NCI-H510A (cell line): ENCODE measurements at places on chromosomes 5 and 9.

DNA sequence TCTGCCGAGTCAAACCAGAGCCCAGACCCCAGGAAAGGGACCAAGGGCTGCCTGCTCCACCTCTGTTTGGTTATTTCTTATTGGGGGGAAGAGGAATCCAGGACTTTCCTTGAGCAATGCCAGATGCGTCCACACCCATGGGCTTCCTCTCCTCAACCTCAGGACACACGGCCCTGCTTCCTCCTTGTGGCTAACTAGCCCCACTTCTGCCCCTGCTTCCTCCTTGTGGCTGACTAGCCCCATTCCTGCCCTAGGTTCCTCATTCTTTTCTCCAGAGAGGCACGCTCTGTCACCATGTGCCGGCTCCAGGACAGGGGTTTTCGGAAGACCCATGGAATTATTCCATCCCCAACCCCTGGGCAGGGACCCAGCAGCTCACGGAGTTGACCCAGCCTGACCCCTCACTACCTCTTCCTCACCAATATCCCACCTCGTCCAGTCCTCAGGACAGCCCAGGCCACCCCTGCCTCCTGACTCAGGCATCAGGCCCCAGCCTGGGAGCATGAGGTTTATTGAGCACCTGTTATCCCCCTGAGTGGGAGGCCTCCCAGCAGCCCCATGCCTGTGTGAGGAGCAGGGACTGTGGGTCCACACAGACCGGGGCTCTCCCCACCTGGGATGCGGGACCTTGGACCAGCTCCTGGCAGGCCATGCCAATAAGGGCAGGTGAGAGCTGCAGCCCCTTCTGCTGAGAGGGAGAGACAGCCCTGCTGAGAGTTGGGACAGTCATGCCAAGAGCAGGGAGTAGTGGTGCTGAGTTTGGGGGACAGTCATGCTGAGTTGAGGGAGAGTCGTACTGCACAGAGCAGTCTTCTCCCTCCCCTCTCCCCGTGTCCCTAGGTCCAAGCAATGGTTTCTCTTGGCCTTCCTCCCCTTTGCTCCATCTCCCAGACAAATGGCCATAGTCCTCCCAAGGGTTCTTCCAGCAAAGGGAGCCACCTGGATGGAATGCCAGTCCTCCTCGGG, 11.8 kb upstream of the FCN1 start:
- no peak for DNase-seq

- DNase-seq = peak; percentile 42
Observed at GRCh38 chr9:91948597-91949391, 1.2 kb downstream of the ROR2 start.

DNA sequence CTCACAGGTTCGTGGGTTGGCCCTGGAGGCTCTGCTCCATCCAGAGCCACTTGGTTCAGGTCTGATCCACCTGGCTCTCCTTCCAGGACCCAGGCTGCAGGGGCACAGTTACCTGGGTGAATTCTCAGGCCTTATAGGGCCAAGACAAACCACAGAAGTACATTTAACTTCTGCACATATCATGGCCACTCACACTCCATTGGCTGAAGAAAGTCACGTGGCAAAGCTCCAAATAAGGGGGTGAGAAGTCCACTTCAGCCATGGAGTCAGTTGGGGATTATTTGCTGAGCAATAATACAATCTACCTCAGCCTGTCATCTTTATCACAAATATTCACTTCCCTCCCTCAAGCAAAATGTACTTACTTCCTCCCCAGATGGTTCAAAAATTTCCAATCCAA, 83.6 kb downstream of the MACROH2A1 start:
- DNase-seq = no peak

DNA sequence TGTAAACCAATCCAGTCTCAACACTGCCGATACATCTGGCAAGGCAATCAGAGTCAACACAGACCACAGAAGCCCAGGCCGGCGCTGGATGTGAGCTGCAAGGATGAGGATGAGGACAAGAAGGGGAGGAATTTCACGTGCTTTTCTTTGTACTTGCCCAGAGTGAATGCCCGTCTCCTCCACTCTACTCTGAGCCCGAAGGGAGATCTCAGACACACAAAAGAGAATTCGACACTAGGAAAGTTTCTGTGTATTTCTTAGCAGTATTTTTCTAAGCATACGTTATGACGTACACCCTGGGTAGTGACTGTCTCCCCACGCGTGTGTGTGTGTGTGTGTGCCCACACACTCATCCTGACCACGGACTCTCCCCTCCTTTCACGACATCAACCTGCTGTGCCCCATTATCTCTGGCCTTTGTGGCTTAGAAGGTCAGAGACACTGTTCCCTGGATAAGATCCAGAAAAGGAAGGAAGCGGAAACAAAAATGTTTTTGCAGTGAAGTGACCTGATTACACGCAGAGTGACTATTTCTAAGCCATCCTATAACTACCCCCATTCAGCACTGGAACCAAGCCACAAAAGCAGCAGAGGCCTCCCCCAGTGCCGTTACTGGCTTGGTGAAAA, 227.3 kb upstream of the DAPK1 start:
- no peak for DNase-seq

DNA sequence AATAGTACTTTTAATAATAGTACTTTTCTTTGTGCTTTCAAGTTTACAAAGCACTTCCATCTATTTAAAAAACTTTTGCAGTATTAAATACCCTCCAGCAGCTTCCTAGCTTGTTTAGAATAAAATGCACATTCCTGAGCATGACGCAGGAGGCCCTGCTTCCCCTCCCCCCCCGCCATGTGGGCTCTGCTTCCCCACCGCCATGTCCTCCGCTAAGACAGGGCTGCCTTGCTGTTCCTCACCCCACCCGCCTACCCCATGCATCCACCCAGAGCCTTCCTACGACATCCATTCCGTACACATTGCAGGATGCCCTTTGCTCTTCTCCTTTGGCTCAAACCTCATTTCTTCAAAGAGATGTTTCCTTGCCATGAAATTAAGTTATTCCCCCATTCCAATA, 205.9 kb upstream of the MSX2 start:
- no peak for DNase-seq

- DNase-seq = peak; percentile 27
Observed at GRCh38 chr5:62692946-62693713, 114.5 kb downstream of the LRRC70 start.

GRCh38 chr9:77815260-77815659, 167.1 kb upstream of the GNA14 start:
- DNase-seq = no peak

DNA sequence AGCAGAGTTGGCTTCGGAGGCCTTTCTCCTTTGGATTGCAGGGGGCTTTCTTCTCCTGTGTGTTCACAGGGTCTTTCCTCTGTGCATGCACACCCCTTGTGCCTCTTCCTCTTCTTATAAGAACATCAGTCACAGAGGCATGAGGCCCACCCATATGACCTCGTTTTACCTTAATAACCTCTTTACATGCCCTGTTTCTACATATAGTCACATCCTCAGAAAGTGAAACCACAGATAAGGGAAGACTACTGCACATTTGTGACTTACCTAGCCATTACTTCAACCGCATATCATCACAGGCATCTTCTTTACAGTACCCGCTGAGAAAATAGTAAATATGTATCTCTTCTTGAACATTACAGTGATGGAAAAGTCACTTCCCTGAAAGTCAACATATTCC, 204.9 kb upstream of the TARS1 start:
- no peak for DNase-seq
